Pulmonary artery endothelial cell (primary cell): ENCODE measurements at places on chromosomes 11 and 22. TPM values are rescaled to one million over a fixed set of nuclear protein-coding genes. Genes with fewer than 3 reads are reported as not detected.

Gene OR52I2
- not detected in 2 replicates for total RNA-seq

Gene OR52E2
- not detected in 2 replicates for total RNA-seq

Gene A4GALT
- total RNA-seq: 16.5 and 25.6 TPM in 2 replicates

Gene TRMT2A
- 46.5 and 62.3 TPM in 2 replicates for total RNA-seq

Gene PRODH
- total RNA-seq: not detected in 2 replicates

Gene RCOR2
- total RNA-seq: 0.21 and 1.3 TPM in 2 replicates

Gene TMEM191B
- total RNA-seq: 0.92 TPM in 1 of 2 replicates, not detected in the other

Gene LRRC4C
- total RNA-seq: not detected in 2 replicates

Gene HEPHL1
- not detected in 2 replicates for total RNA-seq

Gene YPEL1
- total RNA-seq: 4.5 and 5.6 TPM in 2 replicates

Gene OR8D1
- not detected in 2 replicates for total RNA-seq

Gene VPREB3
- total RNA-seq: not detected in 2 replicates
